Hematopoietic multipotent progenitor cell treated with erythropoietin and hydrocortisone succinate and interleukin-3 and kit ligand, for 15 days (in vitro differentiated cells): ENCODE measurements at places on chromosomes 6 and 20.

DNA sequence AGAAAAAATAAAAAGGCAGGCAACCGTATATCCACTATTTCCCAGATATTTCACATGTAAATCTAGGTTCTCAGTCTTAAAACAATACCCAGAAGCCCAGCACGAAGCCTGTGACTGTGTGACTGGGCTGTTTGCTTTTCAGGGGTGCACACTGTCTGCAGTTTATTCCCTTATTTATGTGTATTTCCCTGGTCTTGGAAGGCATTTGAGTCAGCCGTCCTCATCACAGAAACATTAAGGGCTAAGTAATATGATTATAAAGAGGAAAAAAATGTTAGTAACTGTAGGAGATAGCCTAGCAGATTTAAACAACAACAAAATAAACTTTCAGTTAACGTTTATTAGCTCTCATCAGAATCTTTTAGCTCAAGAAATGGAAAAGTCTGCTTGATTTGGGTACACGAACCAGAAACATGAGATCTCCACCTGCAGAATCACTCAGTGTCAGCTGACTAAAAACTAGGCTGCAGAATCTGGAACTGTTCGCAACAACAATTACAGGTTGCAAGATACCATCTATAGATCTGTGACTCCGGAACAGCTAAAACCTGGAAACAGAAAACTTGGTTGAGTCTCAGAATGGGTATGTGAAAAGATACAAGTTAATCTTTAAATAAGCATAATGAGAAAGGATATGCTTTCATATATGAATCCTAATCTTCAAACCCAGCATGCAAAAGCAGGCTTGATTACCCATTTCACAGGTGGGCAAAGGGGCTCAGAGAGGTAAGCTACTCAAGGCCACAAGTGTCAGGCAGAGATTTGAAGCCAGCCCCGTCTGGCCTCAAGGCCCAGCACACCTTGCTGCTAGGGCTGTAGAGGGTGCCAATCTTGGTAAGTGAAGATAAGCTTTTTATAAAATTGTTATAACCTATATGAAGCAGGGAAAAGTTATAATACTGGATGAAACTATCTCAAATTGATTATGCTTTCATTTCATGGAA is 21.1 kb downstream of the GCLC start:
- no peak for DNase-seq

- no peak for DNase-seq
These were observed 44.9 kb upstream of the TLDC2 start for GRCh38 chr20:36830791-36831691.

GRCh38 chr20:3993109-3993508 is 22.2 kb downstream of the RNF24 start:
- DNase-seq, result no peak

GRCh38 chr6:156794546-156795354 is 17.6 kb downstream of the ARID1B start:
- DNase-seq, result no peak

DNA sequence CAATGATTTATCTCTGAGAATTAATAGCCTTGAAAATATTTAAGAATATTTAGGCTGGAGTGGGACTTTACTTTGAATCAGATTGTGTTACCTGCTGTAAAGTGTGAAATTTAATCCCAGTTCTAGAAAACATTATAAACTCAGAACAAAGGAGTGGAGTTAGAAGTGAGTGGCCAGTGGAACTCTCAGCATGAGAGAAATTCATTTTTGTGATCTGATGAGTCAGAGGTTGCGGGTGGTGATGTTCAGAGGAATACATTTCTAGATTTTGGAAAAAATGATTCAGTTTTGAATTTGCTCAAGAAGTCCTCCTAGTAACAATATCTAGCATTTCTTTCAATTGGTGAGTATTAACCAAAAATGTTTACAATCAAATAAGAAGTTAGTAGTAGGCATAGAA is 167.5 kb downstream of the ZFAND3 start:
- DNase-seq, result no peak

DNA sequence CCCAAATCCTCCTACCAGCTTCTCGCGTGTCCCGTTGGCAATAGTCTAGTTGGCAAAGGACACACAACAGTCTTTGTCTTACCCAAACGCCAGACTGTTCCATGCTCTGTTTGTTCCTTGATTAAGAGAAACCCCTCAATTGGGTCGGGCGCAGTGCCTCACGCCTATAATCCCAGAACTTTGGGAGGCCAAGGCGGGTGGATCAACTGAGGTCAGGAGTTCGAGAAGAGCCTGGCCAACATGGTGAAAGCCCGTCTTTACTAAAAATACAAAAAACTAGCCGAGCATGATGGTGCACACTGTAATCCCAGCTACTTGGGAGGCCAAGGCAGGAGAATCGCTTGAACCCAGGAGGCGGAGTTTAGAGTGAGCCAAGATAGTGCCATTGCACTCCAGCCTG is 153.7 kb downstream of the GRM4 start:
- no peak for DNase-seq

- DNase-seq, result no peak
These were observed 292.9 kb downstream of the THBS2 start for GRCh38 chr6:168960551-168961263.

DNA sequence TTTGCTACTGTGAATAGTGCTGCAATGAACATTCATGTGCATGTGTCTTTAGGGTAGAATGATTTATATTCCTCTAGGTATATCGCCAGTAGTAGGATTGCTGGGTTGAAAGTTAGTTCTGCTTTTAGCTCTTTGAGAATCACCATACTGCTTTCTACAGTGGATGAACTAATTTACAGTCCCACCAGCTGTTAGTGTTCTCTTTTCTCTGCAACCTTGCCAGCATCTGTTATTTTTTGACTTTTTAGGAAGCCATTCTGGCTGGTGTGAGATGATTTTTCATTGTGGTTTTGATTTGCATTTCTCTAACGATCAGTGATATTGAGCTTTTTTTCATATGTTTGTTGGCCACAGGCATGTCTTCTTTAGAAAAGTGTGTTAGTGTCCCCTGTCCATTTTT is 40.0 kb downstream of the PLG start:
- no peak for DNase-seq

- DNase-seq, result no peak
These were observed 7.6 kb downstream of the SERPINB6 start for GRCh38 chr6:2963756-2964155.

GRCh38 chr6:146909376-146909775 is 294.8 kb upstream of the STXBP5 start:
- no peak for DNase-seq

DNA sequence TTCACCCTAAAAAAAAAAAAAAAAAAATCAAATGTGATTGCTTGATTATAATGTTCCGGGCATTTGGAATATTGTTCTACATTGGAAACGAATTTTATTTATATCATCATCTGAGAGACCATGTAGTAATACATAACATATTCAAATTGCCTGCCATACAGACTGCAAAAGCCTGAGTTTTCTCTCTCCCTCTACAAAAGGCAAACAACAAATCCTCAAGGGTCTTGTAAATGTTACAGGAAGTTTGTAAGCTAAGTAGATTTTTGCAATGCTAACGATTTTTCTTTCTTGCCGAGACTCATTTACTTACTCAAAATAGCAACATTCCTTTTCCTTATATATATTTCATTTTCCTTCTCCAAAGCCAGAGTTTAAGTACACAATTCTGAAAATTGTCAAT is 49.0 kb upstream of the HTR1E start:
- no peak for DNase-seq

DNA sequence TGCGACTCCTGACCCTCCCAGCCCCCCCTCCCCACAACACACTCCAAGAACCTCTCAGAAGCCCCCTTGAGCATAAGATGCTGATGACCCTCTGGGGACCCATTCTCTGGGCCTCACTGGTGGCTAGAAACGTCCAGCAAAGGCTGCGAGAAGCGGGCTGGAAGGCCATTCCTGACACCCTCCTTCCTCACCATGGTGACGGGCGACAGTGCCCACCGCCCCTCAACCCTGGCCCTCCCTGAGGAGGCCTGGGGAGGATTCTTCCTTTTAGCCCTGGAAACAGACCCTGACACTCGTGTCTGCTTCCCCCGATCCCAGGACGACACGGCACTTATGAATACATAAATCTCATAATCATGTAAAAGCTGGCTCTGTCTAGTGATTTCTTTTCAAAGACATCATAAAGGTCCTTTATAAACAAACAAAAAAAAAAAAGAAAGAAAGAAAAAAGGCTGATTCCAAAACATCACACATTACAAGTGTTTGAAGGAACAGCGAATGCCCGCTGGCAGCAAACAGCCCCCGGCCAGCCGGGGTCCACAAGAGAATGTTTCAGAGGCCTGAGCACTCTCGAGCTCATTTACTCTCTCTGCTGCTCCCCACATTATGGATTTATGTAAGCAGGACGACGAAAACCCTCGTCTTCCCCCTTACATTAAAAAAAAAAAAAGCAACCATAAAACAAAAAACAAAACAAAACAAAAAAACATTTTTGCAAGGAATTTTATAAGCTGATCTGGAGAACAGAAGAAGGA is 40.7 kb downstream of the PREX1 start:
- DNase-seq, result no peak

- no peak for DNase-seq
These were observed 359.6 kb downstream of the LAMA2 start for GRCh38 chr6:129242546-129242945.

DNA sequence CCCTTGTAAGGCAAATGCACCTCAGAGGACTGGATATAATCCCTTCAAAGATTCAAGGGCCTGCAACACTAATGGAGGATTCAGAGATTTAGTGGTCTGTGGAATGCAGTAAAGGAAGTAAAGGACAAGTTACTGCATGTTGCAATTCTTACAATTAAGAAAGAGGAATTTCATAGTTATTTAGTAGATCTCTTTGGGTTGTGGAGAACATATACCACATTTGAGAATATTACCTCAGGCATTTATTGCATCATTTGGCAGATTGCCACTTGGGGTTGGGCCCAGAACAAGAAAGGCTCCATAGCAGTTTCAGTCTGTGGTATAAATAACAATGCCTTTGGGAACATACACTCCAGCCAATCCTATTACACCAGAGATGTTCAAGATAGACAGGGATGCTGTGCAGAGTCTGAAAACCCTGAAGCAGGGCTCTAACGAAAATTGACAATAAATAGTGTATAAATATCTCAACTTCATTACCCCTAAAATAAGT is 20.9 kb upstream of the EPM2A start:
- peak; percentile 22 for DNase-seq

- no peak for DNase-seq
These were observed 906 bp downstream of the ANKRD60 start for GRCh38 chr20:58227391-58228102.

DNA sequence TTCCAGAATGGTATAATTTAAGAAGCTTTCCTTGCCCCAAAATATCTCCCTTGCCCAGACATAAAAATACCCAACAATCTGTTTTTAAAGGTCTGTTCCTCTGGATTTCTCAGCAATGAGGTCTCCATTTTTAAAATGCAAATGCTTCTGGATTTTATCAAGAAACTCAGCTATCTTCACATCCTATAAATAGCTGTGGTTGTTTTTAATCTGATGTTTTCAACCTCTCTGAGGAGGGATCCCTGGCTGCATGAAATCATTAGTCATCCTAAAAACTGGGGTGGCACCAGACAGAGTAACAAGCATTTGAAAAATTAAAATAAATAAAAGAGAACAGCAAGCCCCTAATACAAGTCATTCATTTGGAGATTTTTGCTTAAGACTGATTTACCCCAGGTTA is 168.5 kb upstream of the ID4 start:
- no peak for DNase-seq

GRCh38 chr6:157761331-157761921 is 61.6 kb upstream of the SNX9 start:
- no peak for DNase-seq

- DNase-seq, result no peak
These were observed 34.0 kb upstream of the PI16 start for GRCh38 chr6:36920546-36920945.

DNA sequence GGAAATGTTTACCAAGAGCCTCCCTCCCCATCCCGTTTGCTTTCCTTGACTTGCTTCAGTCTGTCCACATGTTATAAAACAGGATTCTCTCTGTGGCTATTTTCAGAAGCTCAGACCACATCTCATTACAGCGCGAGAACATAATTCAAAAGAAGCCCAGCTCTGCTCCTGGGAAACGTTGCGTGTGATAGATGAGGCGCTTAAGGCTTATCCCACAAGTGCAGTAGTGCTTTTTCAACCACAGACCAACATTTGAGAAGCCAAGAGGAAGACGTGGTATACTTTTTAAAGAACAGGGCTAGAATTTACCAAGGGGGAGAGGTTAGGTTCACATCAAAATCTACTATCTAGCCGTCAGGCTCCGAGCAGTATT is 239.5 kb downstream of the SLC24A3 start:
- DNase-seq, result no peak

DNA sequence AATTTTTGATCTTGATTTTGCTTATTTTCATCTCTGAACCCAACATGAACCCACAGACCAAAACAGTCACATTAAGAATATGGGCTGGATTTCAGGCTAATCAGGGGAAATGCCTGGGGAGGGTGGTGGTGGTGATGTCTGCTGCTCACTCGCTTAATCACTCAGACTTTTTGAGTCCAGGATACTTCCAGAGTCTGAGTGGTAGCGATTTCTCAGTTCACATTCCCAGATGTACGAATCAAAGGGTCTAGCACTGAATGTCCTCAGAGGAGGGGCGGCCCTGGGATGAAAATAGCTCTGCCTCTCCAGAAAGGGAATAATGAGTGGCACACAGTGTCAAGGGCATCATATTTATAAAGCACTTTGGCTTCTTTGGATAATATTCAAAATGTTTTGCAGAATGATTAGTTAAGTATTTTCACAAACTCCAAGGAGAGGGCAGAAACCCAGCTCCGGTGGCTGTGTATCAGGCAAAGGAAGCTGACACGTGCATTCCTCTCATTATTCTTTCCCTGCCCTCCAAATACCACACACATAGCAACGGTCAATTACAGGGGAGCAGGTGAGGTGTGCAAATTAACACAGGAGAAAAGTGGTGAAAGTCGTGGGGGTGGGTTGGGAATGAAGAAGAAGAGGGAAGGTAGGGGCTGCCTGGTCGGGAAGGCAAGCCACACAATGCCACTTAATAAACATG is 345.2 kb upstream of the RSPO3 start:
- no peak for DNase-seq

GRCh38 chr20:36848078-36848660 is 27.8 kb upstream of the TLDC2 start:
- DNase-seq, result no peak

- DNase-seq, result peak; percentile 92
These were observed 23.2 kb downstream of the ZNF311 start for GRCh38 chr6:28981833-28982475.

GRCh38 chr20:57871237-57871632 is 161.4 kb upstream of the PMEPA1 start:
- no peak for DNase-seq

- no peak for DNase-seq
These were observed 53.1 kb downstream of the PREX1 start for GRCh38 chr20:48774696-48775095.
